ENCODE measurements at places on chromosomes 13 and 19.
A peak's percentile ranks its signal among the peaks of the same experiment; 100 is the strongest.

- no peak for DNase-seq
These were observed 139.0 kb downstream of the RAP2A start for GRCh38 chr13:97573011-97573410.

- no peak for DNase-seq
These were observed 476.2 kb downstream of the KLF12 start for GRCh38 chr13:73657821-73658540.

DNA sequence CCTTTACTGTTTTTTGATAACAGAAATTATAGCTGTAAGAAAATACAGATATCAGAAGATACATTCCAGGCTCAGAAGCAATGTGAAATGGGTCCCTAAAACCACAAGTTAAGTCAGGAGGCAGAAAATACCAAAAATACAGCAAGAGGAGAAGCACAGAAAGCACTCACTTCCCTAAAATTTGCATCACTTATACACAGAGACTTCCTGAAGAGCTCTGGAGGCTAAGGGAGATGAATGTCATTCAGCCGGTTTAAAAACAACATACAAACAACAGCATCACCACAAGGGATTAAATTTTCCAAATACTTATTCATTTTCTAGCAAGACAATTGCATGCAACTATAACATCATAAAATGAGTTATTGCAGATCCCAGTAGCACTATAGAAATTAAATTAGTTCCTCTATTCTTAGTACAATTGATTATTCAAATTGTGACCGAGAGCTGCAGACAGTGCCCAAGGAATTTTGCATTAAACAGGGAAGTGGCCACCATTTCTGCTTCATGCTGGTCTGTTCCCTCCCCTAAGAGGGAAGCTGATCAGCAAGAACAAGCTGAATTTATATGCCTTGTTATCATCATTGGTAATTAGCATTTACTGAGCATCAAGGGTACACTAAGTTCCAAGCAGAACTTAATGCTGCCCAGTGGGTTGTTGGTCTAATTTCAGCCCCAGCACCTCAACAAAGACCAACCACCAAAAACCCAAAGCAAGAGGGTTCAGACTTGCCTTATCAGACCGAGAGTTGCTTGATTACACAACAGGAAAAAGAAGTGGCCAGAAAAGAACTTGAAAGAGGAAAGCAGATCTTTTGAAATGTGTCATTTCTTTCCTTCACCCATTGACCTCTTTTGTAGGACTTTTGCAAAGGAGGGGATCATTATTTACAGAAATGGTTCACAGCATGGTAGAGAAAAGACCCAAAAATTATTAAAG, 140.7 kb downstream of the KCTD12 start:
- DNase-seq = no peak

DNA sequence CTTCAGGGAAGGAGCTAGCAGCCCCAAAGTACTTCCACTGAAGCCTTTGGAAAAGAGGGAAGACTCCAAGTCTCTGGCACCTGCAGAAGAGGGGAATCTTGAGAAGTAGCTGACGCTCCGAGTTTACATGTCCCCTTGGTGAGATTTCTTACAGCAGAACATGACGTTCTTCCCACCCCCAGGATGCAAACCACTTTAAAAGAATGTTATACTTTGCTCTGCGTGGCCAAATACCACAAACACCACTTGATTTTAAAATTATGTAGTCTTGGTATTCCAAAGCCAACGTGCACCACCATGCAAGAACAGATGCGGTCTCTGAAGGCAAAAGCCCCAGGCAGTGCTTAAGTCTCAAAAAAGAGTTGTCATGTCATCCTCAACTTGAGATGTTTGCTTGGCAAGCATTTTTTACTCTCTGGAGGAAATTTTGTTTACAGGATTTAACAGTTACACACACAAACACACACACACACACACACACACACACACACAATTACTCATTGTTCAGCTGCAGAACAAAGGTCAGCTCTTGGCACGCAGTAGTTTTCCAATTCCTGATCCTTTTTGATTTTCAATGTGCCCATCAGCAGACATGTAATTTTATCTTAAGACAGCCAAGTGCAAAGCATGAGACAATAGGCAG, 106.1 kb downstream of the RGCC start:
- DNase-seq = peak; percentile 43

DNA sequence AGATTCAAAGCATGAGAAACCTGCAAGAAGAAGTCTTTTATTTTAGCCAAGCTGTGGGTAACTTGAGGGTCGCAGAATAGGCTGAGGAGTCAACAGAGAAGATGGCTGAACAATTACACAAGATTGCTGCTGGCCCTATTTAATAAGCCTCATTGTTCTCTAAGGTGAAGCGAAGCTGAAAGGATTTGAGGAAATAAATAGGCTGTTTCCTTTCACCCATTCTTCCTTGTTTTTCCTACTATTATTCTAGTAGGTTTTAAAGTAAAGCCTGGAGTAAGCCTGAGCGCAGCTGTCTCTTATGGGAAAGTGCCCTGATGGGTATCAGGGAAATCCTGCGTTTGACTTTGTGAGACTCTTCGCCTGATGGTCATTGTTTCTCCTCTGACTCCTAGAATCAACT, 25.0 kb upstream of the PCCA start:
- DNase-seq = no peak

DNA sequence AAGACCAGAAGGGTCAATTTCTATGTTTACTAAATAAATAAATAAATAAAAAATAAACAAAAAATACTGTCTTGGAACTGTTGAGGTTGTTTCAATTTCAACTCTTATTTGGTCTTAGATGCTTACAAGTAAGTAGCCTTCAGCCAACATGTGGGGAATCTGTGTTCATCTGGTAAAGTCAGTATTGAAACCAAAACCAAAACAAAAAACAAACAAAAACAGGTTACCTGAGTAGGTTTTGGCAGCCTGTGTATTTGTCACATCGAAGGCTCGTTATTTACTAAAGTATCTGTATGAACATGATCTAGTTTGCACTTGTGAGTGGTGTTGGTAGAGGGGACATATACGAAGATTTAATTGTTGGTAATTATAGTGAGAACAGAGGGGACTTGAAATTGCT, 471.5 kb downstream of the SLITRK5 start:
- no peak for DNase-seq

- peak; percentile 43 for DNase-seq
These were observed 337 bp upstream of the FXYD7 start for GRCh38 chr19:35142606-35143230.

- DNase-seq = no peak
These were observed 1167.6 kb upstream of the ATXN8OS start for GRCh38 chr13:68940049-68940448.

DNA sequence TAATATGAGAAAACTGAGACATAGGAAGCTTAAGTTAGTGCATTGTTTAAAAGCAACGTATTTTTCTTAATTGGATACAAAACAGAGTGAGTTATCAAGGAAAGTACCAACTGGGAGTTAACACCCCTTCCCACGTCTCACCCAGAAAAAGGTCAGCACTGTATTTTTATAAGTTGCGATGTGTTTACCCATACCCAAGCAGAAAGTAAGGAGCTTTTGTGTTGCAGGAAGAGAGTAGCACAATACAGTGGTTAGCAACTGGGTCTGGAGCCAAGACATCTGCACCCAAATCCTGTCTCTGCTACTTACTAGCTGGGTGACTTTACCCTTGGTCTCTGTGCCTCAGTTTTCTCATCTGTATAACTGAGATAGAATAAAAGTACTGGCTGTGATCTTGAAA, 34.3 kb downstream of the FAM216B start:
- no peak for DNase-seq

GRCh38 chr19:18588611-18589379, at the start of gene REX1BD:
Gene REX1BD, plus strand, starts transcription at chr19:18588798. Its CDS starts 4 bp downstream, at chr19:18588802.
- peak; percentile 75 for DNase-seq

DNA sequence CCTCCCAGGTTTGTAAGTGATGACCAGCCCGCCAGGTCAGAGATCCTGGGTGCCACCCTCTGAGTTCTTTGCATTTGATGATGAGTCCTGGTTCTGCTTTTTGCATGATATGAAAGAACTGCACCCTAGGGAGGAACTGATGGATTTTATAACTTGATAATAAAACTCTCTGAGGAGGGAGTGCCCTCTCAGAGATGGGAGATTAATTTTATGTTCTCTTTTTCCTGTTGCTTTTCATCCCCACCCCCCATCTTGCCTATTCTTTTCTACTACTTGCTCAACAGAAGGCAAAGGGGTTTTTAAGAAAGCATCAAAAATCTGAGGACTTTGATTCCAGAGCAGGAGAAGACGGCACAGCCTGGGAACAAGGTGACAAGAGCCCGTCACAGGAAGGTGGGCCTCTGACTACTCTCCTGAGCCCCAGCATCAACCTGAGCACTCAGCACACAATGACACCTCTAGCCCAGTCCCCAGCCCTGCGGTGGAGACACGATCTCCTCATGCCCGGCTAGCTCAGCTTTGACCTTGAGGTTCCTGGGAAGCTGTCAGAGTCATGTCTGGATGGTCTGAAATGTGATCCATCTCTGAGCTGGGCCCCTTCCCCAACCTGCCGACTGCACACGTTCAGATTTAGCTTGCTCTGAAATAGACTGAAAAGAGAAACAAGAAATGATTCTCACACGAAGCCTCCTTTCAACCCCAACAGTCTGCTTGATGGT, 69.1 kb downstream of the SIAH3 start:
- DNase-seq = no peak

DNA sequence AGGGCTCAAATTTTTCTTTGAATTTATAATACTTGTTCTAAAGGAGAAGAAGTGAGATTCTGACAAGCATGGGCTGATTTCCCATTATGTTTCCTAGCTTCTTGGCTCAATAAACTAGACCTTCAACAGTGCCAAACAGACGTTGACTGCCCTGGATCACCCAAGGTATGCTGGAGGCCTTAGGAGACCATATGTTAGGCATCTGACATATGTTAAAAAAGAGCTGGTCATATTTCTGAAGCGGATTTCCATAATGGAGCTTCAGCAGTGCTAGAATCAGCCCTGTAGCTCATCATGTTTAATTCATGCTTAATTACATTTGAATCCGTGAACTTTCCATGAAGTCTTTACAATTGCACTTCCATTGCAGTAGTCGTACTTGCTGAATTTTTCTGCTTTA, 653.3 kb downstream of the DIAPH3 start:
- DNase-seq = no peak

- DNase-seq = no peak
These were observed 16.9 kb downstream of the PIBF1 start for GRCh38 chr13:72798817-72799216.

GRCh38 chr19:41265395-41266153, 1.4 kb downstream of the HNRNPUL1 start:
- DNase-seq = peak; percentile 24

- no peak for DNase-seq
These were observed 11.7 kb downstream of the TJP3 start for GRCh38 chr19:3719868-3720267.

GRCh38 chr19:49889687-49890348, 6.9 kb downstream of the IL4I1 start:
- peak; percentile 78 for DNase-seq

- no peak for DNase-seq
These were observed 24.7 kb downstream of the ARID3A start for GRCh38 chr19:950352-951066.

DNA sequence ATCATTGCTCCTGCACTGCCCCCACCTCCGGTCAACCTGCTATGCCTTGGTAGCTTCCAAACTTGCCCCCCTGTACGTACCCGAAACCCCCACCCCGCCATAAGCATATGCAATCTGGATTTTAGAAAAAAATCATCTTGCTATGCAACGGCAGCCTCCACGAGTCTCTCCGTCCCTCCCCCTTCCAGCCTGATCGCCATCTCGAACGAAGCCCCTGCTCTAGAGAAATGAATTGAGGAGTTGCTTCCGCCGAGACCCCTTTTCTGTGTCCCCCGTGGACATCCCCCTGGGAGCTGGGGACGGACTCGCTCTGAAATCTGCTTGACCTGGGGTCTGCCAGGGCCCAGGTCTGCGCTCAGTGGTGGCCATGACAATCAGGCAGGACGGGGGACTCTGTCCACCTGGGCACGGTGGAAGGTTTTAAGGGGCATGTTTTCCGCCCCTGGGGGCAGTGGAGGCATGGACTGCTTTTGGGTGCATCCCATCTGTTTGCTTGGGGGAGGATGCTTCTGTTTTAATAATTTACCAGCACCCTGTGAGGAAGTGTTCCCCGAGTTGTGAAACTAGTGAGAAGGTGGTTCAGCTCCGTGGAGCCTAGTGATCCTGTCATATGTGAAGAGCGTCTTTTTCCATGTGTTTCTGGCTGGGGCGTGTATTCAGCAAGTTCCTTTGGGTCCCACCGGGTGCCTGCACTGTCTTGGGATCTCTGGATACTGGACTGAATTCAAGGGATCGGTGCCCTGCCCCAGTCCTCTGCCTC, 1.0 kb downstream of the KDM4B start:
- DNase-seq = peak; percentile 54

GRCh38 chr13:66098931-66099628, 1131.1 kb downstream of the PCDH9 start:
- no peak for DNase-seq

- DNase-seq = no peak
These were observed 127.6 kb upstream of the GPC6 start for GRCh38 chr13:93098972-93099371.

DNA sequence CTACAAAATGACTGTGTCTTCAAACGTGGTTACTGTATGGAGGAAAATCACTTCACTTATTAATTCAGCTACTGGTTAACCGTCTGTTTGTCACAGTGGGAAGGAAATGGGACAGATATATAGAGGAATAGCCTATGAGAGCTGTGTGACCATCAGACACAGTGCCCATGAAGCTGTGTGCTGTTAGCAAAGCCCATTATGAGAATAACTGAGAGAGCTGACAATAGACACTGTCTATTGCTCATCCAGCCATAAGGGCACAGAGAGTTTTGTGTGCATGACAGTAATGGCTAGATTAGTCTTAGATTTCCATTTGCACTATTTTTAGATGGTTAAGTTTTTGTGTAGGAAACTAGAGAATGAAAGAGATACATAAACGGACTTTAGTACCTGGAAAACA, 64.1 kb upstream of the POSTN start:
- DNase-seq = no peak

- DNase-seq = no peak
These were observed 232.0 kb downstream of the LACC1 start for GRCh38 chr13:44111701-44112100.

- no peak for DNase-seq
These were observed 54.0 kb upstream of the ATP12A start for GRCh38 chr13:24625870-24626849.

GRCh38 chr13:90003566-90003965, 1343.9 kb upstream of the MIR17HG start:
- no peak for DNase-seq

DNA sequence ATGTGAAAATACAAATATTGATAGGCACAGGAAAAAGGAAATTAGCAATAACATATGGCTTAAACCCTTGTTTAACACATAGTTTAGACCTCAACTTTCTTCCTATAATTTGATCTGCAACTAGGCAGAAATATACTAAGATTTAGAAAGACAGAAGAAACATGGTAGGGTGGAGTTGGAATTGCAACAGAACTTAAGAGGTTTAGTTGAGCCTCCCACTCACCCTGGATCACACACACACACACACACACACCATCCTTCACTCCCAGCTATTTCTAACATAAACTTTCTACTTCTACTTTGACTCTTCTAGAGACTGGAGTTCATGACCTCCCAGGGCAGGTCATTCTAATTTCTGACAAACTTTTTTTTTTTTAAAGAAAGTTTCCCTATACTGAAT, 47.4 kb downstream of the FLT3 start:
- DNase-seq = no peak

Data from epithelial cell of esophagus (primary cell).